ENCODE measurements at places on chromosomes 1 and 21.
A peak's percentile ranks its signal among the peaks of the same experiment; 100 is the strongest.

DNA sequence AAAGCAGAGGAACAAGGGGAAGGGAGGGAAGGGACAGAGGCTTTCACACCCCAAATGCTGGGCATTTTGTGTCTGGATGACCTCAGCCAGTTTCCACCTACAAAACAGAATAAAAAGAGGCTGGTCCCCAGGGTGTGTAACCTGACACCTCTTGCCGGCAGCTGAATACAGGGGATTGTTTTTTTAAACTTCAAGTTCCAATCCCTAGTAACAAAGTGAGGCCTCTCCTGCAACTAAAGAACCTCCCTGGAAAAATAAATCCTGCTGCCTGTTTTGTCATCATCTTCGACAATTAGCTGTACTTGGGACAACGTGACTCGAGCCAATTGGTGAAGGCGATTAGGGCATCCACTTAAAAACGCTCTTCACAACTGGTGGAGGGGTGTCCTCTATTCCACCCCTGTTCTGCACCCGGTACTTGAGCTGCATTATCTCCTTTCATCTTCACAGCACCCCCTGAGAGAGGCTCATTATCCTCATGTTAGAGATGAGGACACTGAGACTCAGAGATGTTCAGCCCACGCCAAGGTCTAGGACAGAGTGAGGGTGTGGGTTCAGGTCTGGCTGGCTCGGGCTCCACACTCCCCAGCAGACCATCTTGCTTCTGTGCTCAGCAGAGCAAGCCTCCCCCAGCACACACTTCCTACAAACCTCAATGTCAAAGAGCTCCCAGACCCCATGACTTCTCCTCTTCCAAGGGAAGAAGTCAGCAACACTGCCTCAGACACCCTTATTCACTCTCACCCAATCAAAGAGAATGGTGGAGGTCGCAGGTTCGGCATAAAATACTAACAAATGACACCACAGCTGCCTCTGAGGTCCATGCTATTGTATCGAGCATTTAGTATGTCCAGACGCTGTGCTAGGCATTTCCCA, 15.2 kb downstream of the ITPKB start:
- no peak for DNase-seq

DNA sequence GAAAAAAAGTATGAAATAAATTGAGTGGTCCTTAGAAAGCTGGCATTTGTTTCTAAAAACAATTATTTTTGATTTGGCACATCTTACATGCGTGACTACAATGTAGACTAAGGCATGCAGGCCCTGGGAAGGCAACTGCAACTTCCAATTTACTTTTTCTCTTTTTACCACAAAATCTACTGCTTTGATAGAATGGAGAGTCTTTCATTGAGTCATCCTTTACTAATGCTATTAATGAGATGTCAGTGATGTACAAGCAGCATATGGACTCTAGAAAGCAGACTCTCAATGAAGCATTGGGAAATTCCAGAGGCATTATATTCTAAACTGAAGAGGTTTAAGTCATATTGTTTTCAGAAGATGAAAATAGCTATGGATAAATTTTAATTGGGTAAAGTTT, 29.6 kb upstream of the PRRX1 start:
- DNase-seq = no peak

DNA sequence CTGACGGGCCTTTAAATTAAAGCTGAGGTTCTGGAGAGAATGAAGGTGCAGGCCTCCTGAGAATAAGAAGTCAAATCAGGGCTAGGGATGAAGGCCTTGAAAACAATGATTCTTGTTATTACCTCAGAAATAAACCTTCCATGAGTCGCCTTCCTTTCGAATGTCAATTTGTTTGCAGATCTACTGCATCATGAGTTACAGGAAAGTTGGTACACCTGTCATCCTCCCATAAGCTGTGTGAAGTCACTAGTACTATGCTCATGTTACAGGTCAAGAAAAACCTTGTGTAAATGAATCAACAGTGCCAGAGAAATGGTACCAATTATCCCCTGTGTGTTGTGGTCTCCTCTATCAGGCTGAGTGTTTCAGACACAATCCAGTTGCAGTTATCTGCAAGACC, 281.2 kb upstream of the PLXNA2 start:
- no peak for DNase-seq

GRCh38 chr1:169070958-169071357, 35.5 kb upstream of the ATP1B1 start:
- DNase-seq = no peak

DNA sequence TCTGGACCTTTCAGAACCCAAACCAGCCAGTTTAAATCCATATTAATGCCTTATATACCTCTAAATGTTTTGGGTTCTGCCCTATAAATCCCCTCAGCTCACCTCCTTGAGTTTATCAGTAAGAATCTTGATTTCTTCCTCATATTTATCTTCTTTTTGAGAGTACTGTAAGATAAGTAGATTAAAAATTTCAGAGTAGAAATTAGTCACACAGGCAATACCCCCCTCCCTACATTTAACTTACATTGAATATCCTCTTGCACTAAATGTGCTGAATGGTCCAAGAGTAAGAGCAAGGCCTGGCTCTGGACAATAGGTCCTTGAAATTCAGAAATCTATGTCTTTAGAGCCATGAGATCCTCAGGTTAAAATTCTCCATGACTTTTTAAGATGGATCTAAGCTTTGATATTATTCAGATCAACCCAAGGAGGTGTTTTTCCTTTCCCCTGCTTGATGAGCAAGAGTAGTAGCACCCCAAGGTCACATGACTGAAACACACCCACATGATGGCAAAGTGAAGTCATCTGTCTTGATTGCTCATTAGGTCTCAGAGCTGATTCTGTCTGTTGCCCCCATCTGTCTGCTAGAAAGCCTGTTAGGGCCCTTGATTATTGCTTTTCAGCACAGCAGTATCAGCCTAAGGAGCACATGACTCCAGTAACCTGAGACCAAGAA, 15.8 kb upstream of the NUP210L start:
- DNase-seq = no peak

DNA sequence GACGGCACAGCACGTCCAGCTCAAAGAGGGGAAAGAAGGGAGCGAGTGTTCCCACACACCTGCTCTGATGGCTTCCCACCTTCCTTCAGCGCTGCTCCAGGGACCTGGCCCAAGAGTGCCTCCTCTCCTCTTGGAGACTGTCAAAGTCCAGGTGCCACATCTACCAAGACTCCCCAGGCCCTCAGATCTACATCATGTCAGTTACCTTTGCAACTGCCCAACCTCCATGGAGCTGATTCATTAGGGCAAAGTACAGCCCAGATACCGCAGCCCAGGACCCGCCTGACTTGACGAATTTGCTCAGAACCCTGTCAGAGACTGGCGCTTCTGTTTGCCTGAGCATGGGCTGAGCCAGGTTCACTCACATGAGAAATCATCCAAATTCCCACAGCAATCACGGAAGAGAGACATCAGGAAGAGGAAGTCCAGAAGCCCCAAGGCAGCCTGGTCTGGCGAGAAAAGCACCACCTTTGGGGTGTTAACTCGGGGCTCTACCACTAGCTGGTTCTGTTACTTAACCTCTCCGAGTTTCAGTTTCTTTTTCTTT, at the start of gene SEC16B:
Gene SEC16B, minus strand, starts transcription at position 234 of the 547 bp plus-strand sequence. CDS start 2,077 bp downstream, outside the sequence.
- DNase-seq = no peak

DNA sequence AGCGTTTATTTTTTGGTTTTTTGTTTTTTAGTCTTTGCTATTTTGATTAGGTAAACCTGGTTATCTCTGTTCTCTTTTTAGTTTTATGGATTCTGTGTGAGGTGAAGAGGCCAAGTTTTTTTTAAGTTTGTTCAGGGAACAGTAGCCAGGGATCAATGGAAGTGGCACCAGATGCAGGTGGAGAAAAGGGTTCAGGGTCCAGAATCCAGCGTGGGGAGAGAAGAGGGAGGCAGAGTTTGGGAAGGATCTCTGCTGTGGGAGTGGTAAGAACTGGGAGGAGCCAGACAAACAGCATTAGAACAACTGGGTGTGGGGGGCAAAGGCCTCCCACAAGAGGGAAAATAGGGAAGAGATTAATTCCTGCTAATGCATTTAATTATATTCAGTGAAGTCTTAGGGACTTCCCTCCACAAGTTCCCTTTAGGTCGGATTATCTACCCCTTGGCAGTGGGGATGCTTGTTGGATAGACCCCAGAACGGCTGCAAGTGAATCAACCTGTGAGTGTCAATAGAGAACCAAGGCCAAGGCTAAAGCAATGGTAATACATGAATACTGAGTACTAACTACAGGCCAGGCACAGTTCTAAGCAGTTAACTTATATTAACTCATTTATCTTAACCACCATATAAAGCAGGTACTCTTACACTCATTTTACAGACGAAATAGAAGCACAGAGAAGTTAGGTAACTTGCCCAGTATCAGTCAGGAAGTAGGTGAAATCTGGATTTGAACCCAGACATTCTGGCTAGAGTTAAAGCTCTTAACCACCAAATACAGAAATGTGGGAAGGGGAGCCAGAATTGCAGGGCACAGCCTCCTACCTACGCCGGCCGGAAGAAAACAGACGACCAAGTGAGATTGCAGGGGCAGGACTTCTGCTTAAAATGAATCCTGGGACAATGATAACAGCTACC, 498 bp downstream of the GNAT2 start:
- no peak for DNase-seq

DNA sequence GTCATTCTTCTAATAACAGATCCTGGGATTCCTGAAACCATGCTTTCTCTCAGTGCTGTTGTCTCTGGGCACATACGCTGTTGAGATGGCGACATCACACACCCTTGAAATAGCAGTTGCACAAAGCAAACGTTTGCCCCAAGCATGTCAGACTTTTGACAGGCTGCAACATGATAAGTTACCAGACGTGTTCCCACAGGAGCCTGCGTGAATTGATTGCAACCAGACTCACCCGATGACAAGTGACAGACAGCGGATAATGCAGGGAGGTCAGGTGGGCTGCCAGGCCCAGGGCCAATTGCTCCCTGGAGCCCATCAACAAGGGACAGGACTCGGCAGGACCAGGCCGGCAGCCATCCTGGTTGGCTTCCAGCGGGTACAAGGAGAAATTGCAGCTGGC, 310.9 kb downstream of the SIPA1L2 start:
- DNase-seq = no peak

GRCh38 chr21:36964827-36965719, 1.4 kb downstream of the HLCS start:
- no peak for DNase-seq

DNA sequence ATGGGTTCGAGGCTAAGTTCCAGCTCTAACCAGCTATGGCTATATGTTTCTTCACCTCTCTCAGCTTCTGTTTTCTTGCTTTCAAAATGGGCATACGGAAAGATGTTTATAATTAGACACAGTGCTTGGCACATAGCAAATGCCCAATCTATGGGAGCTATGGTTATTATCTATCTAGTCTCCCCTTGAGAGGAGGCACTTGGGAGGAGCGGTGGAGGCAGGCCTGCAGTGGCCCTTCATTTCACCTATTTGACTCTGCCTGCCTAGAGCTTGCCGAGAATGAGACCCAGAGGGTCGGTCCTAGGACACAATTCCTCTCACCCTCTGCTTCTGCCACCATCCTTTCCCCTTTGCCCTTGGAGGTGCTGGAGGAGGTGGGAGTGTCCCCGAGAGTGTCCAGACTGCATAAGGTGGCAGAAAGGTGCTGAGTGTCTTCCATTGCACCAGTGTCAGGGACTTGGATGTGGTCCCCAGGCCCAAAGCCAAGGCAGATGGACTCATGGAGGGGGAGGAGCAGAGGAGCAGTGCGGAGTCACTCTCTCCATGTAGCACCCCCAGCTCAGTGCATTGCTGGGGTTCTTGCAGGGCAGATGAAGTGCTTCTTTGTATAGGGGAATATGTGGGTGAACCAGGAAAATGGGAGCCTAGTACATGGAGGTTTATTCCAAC, 9.0 kb downstream of the LGR6 start:
- DNase-seq = no peak

- DNase-seq = no peak
These were observed 16.5 kb downstream of the SPOCD1 start for GRCh38 chr1:31799196-31799894.

- DNase-seq = peak; percentile 16
These were observed 26.4 kb downstream of the MEGF6 start for GRCh38 chr1:3584915-3585314.

- no peak for DNase-seq
These were observed 40.0 kb downstream of the SYNJ1 start for GRCh38 chr21:32687643-32688345.

GRCh38 chr21:43692949-43693348, 26.0 kb upstream of the PDXK start:
- DNase-seq = no peak

GRCh38 chr1:59071289-59071688, 225.6 kb upstream of the FGGY start:
- no peak for DNase-seq

All from stimulated activated CD8-positive, alpha-beta memory T cell treated with anti-CD3 and anti-CD28 coated beads, Interleukin-15, amount 100 ng/mL, for 4 hours (primary cell).